ENCODE measurements at places on chromosomes 7 and 10.

- DNase-seq: no peak
Observed at GRCh38 chr10:5595095-5595494, 70.3 kb downstream of the CALML3 start.

- DNase-seq: no peak
Observed at GRCh38 chr10:78335691-78336401, 302.2 kb downstream of the RPS24 start.

GRCh38 chr10:119673271-119673670 lies 22.1 kb downstream of the BAG3 start:
- DNase-seq: no peak

DNA sequence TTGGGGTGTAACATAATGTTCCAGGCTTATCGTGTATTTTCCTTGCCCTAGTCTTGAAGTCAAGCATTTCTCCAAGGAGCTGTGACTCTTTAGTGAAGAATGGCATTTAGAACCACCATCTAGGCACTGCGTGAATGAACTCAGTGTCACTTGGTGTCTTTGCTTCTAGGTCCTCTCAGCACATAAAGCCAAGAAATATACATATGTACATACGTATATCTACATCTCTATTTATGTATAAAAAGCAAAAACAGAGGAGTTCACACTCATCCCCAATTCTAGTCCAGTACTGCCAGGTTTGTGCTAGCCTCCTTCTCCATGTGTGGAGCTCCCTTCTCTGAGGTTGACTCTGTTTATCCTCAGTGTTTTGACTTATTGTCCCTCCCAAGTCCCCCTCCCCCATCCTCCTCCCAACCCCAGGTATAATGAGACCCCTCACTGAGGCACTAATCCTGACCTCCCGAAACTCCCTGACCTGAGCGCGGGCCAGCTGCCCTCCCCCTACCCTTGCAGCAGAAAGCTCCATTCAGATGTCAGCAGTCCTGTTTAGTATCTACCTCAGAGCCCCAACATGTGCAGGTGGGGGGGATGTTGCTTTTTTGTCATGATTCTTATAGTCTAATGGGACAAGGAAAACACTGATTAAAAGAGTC lies 61.5 kb downstream of the GDI2 start:
- no peak for DNase-seq

- no peak for DNase-seq
Observed at GRCh38 chr10:3659203-3659917, 125.6 kb downstream of the KLF6 start.

GRCh38 chr7:128758553-128758952 lies 17.0 kb downstream of the OPN1SW start:
- DNase-seq: no peak

GRCh38 chr7:130294314-130294713 lies 1.4 kb downstream of the CPA4 start:
- DNase-seq: no peak

DNA sequence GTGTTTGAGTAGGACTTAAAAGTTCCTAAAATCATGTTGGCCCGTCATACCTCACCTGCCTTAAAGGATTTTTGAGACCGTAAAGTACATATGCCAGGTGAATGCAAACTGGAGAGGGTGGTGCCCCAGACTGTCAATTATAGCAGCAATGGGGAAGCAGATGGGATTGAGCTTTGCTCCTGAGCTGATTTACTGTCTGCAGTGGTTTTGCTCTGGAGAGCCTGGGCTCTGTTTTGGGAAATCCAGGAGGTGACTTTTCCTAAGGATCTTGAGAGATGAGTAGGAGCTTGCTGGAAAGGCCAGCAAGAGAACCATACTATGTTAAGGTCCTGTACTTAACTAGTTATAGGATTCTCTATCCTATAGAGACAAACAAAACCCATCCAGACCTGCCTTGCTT lies 43.0 kb downstream of the COL13A1 start:
- DNase-seq: no peak

GRCh38 chr10:108230478-108231170 lies 1066.1 kb upstream of the SORCS1 start:
- DNase-seq: no peak

DNA sequence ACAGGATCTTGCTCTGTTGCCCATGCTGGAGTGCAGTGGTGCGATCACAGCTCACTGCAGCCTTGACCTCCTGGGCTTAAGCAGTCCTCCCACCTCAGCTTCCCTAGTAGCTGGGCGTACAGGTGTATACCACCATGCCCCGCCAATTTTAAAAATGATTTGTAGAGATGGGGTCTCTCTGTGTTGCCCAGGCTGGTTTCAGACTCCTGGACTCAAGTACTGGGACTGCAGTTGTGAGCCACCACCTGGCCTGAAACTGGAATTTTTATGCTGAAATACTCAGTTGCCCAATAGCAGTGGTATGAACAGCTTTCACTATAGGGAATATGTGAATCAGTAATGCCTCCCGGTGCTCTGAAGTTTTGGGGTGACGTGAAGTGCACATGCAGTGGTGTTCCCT lies 7.6 kb downstream of the ZRANB1 start:
- DNase-seq: no peak

GRCh38 chr7:146115851-146116520 lies 615 bp upstream of the CNTNAP2 start:
- DNase-seq: no peak

DNA sequence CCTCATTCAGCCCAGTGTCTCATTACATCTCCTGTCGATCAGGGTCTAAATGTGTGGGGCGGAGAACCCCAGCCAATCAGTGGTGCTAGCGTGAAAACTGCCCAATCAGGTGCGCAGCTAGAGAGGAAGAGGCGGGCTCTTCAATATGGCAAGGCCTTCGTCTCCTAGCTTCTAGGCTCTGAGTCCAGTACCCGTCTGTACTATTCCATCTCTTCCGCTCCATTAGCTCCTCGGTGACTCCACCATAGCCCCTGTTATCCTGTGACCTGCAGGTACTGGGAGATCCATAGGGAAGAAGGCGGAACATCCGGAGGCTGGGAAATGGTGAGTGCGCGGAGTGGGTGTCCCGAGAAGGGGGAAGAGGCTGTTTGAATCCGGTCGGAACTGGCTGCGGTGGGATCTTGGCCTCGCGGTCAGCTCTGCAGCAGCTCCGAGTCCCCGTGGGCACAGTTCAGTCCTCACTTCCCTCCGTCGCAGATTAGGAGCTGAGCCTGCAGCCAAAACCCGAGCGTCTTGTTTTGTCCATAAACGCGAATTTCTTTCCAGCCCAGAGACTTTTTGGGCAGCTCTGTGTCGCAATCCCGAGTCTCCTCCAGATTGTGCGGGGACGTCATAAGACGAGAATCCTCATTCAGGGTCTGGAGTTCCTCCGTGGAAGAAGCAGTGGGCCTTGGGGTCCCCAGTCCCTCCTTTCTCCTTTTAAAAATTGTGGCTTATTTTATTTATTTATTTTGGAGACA lies at the start of gene ZNF727:
ZNF727 (plus strand) TSS at position 134 of the 740 bp plus-strand sequence; CDS start at position 322, 188 bp downstream.
- DNase-seq: peak; percentile 58

DNA sequence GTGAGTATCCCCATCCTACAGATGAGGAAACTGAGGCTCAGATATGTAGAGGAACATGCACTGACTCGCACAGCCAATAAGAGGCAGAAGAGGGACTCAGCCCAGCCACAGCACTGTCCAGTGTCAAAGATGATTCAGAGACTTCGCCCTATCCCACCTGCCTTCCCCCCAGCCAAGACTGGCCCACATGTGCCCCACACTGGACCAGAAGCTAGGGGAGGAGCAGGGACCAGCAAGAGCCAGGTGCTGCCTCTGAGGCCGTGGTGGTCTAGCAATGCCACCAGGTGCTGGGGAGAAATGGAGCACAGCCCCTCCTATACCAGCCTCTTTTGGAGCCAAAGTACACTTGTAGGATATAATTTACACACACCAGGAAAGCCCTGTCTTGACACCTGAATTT lies 22.3 kb downstream of the GRID1 start:
- no peak for DNase-seq

- no peak for DNase-seq
Observed at GRCh38 chr7:93249491-93250148, 17.5 kb downstream of the VPS50 start.

- DNase-seq: no peak
Observed at GRCh38 chr10:14598809-14599764, 175.6 kb downstream of the FAM107B start.

- DNase-seq: no peak
Observed at GRCh38 chr7:71991586-71991985, 420.6 kb downstream of the CALN1 start.

DNA sequence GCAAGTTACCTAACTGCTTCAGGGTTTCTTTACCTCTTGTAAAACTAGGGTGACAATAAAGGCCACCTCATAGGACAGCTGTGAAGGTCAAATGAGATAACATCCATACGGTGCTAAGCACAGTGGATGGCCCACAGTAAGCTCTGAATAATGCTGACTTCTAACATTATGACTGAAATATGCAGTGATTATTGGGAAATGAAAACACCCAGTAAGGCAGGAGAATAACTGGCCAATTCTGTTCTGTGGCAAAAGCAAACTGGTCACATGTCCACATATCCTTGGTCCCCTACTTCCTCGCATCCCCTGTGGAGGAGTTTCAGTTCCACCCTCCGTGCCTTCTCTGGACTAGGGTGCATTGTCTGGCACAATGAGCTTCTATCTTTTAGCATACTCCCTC lies 1.4 kb downstream of the CUBN start:
- no peak for DNase-seq

GRCh38 chr10:57142925-57143576 lies 782.0 kb upstream of the ZWINT start:
- no peak for DNase-seq

DNA sequence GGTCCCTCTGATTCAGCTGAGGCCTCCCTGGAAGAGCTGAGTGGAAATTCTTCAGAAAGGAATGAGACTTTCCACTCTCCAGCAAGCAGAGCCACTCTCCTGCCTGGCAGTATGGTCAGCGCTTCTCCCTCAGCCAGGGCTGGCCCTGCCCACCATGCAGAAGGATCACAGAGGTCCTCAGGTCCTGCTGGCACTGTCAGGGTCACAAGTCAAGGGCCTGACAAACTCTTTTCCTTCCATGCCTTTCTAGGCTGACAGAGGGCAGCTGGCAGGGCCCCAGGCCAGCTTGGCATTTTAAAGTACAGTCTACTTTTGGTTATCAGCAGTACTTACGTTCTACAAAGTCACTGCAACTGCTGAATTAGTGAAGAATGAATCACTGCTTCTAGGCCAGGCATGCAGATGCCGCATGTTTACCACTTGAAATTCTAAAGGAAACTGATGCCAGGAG lies 119.3 kb upstream of the FRMD4A start:
- DNase-seq: no peak

DNA sequence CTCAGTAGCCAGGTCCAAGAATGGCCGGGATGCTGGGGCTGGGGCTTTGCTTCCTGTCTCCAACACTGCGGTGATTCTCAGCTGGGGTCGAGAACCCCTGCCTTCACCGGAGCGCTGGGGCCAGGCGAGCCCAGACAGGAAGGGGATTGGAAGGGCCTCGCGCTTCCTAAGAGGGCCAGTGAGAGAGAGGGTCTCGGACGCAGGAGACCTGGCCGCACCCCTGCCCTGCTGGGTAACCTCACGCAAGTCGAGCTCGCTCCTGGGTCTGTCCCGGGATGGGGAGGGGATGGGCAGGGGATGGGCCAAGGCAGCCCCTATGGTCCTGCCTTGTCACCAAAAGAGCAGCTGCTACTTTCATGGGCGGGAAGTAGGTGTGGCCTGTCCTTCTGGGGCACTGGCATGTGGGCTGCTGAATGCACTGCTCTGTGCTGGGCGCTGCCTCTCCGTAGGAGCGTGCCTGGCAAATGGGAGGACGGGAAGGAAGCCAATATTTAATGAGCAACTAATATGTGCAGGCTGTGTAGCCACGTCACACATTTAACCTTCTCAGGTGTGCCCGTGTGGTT lies 20.0 kb downstream of the KCNK18 start:
- DNase-seq: peak; percentile 20

DNA sequence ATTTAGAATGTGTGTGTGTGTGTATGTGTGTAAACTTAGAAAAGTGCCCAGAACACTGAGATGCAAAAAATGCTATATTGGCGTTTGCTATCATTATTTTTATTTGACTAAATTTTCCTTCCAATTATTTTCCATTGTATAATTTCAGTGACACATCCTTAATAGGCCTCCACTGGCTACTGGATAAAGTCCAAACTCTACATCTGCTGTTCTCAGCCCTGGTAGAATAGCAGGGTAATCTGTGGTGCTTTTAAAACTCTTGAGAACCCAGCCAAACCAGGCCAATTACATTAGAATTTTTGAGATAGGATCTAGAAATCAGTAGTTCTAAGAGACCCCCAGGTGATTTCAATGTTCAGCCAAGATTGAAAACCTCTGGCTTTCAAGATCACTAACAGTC lies 66.4 kb downstream of the ZNF503 start:
- no peak for DNase-seq

GRCh38 chr10:90695915-90696676 lies 161.7 kb downstream of the HTR7 start:
- DNase-seq: no peak

- DNase-seq: peak; percentile 59
Observed at GRCh38 chr7:93921607-93922566, at the start of gene GNG11. Gene GNG11 (plus strand): TSS chr7:93921735. CDS start chr7:93922138, 403 bp downstream.

DNA sequence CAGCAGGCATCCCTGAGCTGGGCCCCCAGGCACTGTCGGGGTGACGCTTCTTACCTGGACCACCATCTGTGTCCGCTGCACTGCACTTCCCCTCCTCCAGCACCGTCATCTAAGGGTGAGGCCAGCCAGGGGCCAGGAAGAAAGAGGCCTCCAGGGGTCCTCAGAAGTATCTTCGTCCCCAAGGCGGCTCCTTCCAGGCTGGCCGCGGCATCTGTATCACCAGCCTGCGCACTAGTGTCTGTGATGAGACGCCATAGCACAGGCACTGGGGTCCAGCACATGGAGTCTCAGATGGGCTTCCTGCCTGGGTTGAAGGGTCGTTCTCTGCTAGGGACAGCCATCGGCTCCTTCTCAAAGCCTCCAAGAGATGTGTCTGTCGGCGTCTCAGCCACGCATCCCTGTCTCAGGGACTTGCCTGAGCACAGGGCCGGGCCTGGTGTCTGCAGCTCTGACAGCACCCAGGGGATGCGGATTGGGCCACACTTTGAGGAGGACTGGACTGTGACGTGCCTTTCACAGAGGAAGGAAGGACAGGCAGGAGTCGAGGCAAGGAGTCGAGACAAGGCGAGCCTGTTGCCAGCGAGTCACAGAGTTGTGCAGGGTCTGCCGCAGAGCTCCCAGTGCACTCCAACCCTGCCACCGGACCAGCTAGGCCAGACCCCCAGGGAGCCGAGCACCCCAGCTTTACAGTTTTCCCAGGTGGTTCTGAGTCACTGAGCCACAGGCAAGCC lies 101.5 kb upstream of the DIP2C start:
- DNase-seq: no peak

- DNase-seq: no peak
Observed at GRCh38 chr10:48506147-48506917, 98.5 kb downstream of the ARHGAP22 start.

DNA sequence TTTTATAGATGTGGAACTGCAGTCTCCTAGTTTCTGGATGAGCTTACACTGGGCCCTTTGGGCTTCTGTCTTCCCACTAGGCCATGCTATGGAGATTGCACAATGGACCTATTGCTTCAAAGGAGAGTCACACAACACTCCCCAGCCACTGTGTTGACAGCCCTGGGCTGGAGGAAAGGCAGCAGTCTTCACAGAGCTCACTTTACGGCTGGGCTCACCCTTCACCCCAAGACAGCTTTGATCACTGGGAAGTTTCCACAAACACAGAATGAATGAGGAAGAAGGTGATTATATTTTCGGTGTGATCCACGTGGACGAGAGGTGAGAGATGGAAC lies 92.7 kb upstream of the GDF10 start:
- DNase-seq: no peak

- DNase-seq: no peak
Observed at GRCh38 chr7:22129166-22129565, 183.5 kb upstream of the CDCA7L start.

- no peak for DNase-seq
Observed at GRCh38 chr7:78329001-78329655, 530.6 kb downstream of the PHTF2 start.

Data from B cell (primary cell).